ENCODE measurements at places on chromosomes 7 and 10. TPM values are rescaled to one million over a fixed set of nuclear protein-coding genes. Genes with fewer than 3 reads are reported as not detected.
A peak's percentile ranks its signal among the peaks of the same experiment; 100 is the strongest.

DNA sequence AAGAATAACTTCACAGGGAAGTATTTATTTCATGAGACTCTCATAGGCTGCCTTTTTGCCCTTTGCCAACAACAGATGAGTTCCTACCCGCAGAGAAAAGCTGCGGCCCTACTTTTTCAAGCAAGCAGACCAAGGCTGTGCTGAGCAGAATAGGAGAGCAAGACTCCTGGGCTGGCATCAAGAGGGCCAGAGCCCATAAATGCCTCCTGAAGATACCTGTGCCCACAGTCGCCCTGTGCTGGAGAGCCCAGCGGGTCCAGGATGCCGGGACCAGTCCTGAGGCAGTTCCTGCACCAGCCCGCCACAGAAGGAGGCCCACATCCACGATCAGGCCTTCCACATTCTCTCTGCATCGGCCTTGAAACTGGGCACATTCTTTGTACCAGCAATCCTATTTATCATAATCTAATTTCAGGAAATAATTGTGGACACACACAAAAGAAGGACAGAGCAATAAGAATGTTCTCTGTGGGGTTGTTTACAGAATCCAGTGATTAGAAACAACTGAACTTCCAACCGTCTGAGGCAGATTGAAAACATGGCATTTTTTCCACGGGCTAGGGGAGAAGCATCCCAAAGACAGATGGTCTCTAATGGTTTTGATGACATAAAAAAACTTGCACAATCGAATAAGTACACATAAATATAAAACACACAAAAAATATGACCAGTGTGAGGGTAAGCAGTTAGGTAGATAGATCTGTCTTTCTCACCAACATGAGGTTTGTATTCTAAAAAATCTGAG, 95.6 kb downstream of the CPXM2 start:
- no peaks in the 10 kb centered on the region for H3K27me3 ChIP-seq
- H3K4me1 ChIP-seq: no peaks in the 10 kb centered on the region
- no peak overlapping the region for H3K27ac ChIP-seq
- DNase-seq: no peak

DNA sequence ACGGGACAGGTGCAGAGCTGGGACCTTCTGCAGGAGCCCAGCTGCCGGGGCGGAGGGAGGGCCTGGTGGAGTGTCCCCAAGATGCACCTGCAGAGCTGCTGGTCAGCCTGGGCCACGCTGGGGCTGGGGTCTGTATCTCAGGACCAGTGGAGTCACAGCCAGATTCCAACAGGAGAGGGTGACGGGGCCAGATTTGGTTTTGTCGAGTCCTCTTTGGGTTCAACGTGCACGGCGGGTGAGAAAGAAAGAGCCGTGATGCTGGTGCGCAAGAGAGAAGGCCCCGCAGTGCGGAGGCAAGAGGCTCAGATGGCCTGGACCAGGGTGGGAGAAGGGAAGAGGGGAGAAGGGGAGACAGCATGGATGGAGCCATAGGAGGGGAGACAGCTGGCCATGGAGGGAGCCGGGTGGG, 462.9 kb downstream of the PTPRN2 start:
- no peak overlapping the region for H3K27ac ChIP-seq
- DNase-seq: no peak
- no peaks in the 10 kb centered on the region for H3K27me3 ChIP-seq
- no peak overlapping the region for H3K4me3 ChIP-seq

DNA sequence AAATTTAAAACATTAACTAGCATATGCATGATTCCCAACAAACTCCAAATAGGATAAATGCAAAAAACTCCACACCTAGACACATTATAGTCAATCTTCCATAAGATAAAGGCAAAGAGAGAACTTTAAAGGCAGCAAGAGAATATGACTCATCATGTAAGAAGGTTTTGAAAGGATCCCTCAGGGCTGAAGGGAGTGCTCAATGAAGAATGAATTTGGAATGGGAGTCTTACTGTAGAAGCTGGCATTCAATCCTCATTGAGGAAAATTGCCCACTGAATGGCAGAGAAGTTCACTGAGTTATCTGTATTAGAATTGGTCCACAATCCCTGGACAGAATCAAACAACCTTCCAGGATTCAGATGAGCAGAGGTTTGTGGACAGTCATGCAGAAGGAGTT, 26.1 kb upstream of the ZNF365 start:
- DNase-seq: no peak
- no peaks in the 10 kb centered on the region for H3K4me1 ChIP-seq
- H3K36me3 ChIP-seq: no peaks in the 10 kb centered on the region
- H3K27ac ChIP-seq: no peak overlapping the region

DNA sequence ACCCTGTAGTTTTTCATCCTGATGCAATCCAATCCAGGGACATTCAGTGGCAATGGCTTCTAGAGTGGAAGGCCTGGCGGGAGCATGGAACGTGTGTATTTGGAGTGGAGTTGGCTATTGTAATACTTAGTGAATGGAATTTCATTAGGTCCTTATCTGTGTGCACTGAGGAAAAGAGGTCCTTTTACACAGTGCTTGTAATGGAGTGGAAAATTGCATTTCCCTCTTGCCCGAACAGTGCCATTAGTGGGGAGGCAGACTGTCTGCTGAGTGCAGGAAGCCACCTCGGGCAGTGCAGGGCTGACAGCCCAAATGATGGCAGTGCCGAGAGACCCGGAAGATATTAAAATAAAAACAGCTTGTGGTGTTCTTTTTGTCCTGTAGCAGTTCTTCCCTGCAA, 786.6 kb downstream of the LRMDA start:
- no peaks in the 10 kb centered on the region for H3K27me3 ChIP-seq
- no peak overlapping the region for H3K4me3 ChIP-seq
- H3K4me1 ChIP-seq: no peaks in the 10 kb centered on the region

DNA sequence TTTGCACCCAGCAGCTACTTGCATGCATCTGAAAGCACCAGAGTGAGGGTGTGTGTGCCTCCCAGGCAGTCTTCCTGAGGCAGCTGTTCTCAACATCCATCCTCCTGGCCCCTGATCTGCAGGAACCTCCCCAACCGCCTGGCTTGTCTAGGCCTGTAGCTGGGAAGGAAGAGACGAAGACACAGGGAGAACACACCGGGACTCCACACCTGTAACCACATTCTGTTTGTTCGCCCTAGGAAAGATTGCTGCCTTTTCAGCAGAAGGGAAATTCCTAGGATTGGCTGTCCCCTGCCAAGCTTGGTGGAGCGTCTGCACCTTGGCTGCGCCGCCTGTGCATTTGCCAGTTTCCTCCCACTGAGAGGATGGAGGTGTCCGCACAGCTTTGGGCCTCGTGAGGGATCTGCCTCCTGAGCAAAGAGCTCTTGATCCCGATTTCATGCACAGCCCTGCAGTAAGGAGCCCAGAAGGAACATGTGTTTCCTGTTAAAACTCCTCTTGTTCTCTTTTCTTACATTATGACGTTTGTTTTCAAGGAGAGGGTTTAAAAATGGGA, 154.6 kb downstream of the TPST1 start:
- H3K27me3 ChIP-seq: no peaks in the 10 kb centered on the region
- peak; percentile 10 for DNase-seq
- H3K36me3 ChIP-seq: no peaks in the 10 kb centered on the region
- no peak overlapping the region for H3K4me3 ChIP-seq
- H3K27ac ChIP-seq: no peak overlapping the region

DNA sequence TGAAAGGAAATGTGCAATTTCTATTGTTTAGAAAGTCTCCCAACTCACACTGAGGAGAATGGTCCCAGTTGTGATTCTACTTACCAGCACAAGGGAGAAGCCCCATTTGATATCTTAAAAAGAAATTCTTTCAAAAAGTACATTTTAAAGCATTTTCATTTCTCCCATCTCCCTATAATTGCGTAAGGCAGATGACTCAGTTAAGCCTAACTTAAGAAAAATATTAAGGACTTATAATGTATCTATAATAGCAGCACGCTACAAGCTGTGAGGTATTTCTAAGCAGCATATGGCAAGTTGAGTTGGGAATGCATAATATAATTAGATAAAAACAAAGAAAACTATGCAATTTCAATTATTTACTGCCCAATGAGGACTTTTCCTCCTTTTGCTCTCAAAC, 8.5 kb upstream of the NRCAM start:
- H3K36me3 ChIP-seq: no peaks in the 10 kb centered on the region
- H3K4me3 ChIP-seq: no peak overlapping the region
- no peak overlapping the region for H3K27ac ChIP-seq
- no peak for DNase-seq
- H3K4me1 ChIP-seq: no peaks in the 10 kb centered on the region
- no peaks in the 10 kb centered on the region for H3K27me3 ChIP-seq

- H3K4me3 ChIP-seq: no peak overlapping the region
- no peaks in the 10 kb centered on the region for H3K27me3 ChIP-seq
- no peak for DNase-seq
- H3K36me3 ChIP-seq: no peaks in the 10 kb centered on the region
- H3K27ac ChIP-seq: no peak overlapping the region
Observed at GRCh38 chr10:44564790-44565189, 179.9 kb upstream of the CXCL12 start.

DNA sequence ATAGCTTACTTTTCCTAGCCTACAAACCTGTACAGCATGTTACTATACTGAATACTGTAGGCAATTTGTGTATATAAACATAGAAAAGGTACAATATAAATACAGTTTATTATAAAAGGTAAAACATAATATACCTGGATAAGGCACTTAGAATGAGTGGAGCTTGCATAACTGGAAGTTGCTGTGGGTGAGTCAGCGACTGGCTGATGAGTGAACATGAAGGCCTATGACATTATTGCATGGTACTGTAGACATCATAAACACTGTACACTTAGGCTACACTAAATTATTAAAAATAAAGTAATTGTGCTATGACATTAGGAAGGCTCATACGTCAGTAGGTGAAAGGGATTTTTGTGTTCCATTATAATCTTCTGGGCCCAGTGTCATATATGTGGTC, 228.8 kb downstream of the HDAC9 start:
- H3K27ac ChIP-seq: no peak overlapping the region
- no peak overlapping the region for H3K4me3 ChIP-seq
- no peaks in the 10 kb centered on the region for H3K4me1 ChIP-seq
- H3K27me3 ChIP-seq: no peaks in the 10 kb centered on the region
- no peaks in the 10 kb centered on the region for H3K36me3 ChIP-seq
- DNase-seq: no peak

DNA sequence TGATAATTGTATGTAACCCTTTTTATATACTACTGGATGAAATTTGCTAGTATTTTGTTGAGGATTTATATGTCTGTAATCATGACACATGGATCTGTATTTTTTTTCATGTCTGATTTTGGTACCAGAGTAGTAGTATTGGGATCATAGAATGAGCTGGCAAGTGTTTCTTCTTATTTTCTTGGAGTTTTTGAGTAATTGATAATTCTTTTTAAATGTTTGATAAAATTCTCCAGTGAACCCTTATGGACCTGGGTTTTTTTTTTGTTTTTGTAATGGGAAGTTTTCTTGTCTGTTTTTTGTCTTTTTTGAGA, 28.4 kb downstream of the ZNF33A start:
- no peak for DNase-seq
- no peaks in the 10 kb centered on the region for H3K27me3 ChIP-seq
- no peaks in the 10 kb centered on the region for H3K4me1 ChIP-seq

DNA sequence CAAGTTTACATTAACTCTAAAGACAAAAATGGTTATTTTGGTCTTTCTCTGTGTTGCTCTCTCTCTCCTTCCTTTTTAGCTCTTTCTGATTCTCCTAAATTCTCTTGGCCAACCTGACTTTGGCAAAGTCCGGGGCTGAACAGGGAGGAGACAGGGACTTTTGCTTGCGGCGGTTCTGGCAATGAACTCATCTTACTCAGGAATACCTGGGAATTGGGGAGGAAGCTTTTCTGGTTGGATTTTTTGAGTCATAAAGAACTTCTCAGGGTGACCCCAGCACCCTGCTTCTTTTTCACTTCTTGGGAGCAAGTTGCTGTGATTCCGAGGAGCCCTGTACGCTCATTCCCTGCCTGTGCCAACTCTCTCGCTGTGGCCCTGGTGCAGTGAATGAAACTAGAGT, 16.0 kb downstream of the GATA3 start:
- no peaks in the 10 kb centered on the region for H3K4me1 ChIP-seq
- H3K4me3 ChIP-seq: no peak overlapping the region
- no peaks in the 10 kb centered on the region for H3K36me3 ChIP-seq

- no peak overlapping the region for H3K27ac ChIP-seq
- H3K36me3 ChIP-seq: no peaks in the 10 kb centered on the region
- H3K27me3 ChIP-seq: no peaks in the 10 kb centered on the region
- no peaks in the 10 kb centered on the region for H3K4me1 ChIP-seq
- no peak for DNase-seq
Observed at GRCh38 chr10:32348297-32349198, 1.6 kb upstream of the EPC1 start.

DNA sequence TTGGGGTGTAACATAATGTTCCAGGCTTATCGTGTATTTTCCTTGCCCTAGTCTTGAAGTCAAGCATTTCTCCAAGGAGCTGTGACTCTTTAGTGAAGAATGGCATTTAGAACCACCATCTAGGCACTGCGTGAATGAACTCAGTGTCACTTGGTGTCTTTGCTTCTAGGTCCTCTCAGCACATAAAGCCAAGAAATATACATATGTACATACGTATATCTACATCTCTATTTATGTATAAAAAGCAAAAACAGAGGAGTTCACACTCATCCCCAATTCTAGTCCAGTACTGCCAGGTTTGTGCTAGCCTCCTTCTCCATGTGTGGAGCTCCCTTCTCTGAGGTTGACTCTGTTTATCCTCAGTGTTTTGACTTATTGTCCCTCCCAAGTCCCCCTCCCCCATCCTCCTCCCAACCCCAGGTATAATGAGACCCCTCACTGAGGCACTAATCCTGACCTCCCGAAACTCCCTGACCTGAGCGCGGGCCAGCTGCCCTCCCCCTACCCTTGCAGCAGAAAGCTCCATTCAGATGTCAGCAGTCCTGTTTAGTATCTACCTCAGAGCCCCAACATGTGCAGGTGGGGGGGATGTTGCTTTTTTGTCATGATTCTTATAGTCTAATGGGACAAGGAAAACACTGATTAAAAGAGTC, 61.5 kb downstream of the GDI2 start:
- H3K4me3 ChIP-seq: no peak overlapping the region
- no peak for DNase-seq
- no peaks in the 10 kb centered on the region for H3K27me3 ChIP-seq
- no peaks in the 10 kb centered on the region for H3K36me3 ChIP-seq

The TFR2 gene
- 0.59 TPM for total RNA-seq

The MACC1 gene
- total RNA-seq: 3.4 TPM

The BEND7 gene
- 10.1 TPM for total RNA-seq

The MRLN gene
- total RNA-seq: not detected

The UNC5B gene
- total RNA-seq: 12.8 TPM

The ZNF398 gene
- 28.9 TPM for total RNA-seq

The ZNF487 gene
- total RNA-seq: 6.6 TPM

The GBX1 gene
- not detected for total RNA-seq

The SPDYE9 gene
- total RNA-seq: 2.0 TPM

The PRTFDC1 gene
- 2.0 TPM for total RNA-seq

The ACSL5 gene
- 19.7 TPM for total RNA-seq

The PNLIP gene
- total RNA-seq: not detected

Data from prostate gland (tissue), 2 donors.